AG04450 (cell line): ENCODE measurements at places on chromosomes 6 and 20. TPM values are rescaled to one million over a fixed set of nuclear protein-coding genes. Genes with fewer than 3 reads are reported as not detected.

Gene BLOC1S5
- polyA plus RNA-seq = 8.4 and 15.1 TPM in 2 replicates

GRCh38 chr6:37653933-37654565, 43.6 kb downstream of the MDGA1 start:
- no peak for DNase-seq

- DNase-seq = no peak
These were observed 107.2 kb downstream of the TOX2 start for GRCh38 chr20:44021900-44022299.

GRCh38 chr6:28139860-28140543, 1.7 kb upstream of the ZKSCAN8 start:
- no peak for DNase-seq

Gene DST
- 163 and 182 TPM in 2 replicates for polyA plus RNA-seq

Gene ANGPT4
- polyA plus RNA-seq = not detected in 2 replicates

DNA sequence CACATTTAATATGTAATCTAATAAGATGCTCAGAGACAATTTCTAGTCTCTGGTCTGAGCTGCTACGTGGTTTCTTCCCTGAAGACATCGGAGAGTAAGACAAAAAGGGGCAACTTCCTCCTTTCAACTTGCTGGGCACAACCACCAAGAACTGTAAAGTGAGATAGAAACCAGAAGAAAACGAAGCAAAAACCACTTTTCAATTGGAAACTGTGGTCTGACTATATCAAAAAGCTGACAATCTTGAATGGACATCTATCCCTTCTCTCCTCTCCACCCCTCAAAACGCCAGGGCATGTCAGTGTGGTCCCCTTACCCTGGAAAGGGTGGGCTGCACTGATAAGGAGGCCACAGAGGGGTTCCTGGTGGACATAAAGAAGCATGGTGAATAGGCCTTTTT, 269.1 kb downstream of the CD83 start:
- DNase-seq = no peak

DNA sequence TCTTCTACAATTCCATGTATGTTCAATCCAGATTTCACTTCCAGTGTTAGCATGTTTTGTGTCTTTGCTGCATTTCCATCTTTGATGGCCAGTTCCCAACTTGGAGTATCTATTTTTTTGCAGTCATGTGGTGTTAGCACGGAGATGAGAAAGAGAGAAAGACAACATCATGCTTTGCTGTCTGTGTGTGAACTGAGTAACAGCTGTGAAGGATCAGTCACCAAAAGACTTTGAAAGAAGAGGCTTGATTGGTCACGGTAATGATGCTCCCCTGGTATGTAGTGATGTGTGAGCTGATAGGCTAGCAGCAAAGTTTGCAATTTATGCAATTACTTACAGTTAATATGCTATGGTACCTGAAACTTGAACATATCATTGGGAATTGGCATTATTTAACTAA, 731.3 kb upstream of the NRSN1 start:
- no peak for DNase-seq

Gene EPPIN
- not detected in 2 replicates for polyA plus RNA-seq

DNA sequence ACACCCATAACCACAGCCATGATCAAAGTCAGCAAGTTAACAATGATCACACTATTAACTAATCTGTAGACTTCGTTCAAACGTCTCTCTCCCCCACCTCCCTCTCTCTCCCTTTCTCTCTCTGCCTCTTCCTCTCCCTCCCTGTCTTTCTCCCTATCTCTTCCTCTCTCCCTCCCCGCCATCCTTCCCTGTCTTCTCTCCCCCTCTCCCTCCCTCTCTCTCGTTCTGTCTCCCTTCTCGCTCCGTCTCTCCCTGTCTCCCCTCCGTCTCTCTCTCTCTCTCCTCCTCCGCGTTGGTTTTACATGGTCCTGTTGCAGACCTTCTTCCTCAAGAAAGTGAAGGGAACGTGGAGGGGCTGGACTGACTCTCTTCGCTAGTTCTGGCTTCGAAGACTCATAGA, 308.9 kb upstream of the FOXQ1 start:
- DNase-seq = no peak

Gene MYT1
- not detected in 2 replicates for polyA plus RNA-seq

Gene ZHX3
- 24.1 and 29.5 TPM in 2 replicates for polyA plus RNA-seq
